NCI-H1105 (cell line): ENCODE measurements at places on chromosomes 1 and 21.

GRCh38 chr1:70017770-70018169 is 187.6 kb downstream of the LRRC40 start:
- DNase-seq = no peak

DNA sequence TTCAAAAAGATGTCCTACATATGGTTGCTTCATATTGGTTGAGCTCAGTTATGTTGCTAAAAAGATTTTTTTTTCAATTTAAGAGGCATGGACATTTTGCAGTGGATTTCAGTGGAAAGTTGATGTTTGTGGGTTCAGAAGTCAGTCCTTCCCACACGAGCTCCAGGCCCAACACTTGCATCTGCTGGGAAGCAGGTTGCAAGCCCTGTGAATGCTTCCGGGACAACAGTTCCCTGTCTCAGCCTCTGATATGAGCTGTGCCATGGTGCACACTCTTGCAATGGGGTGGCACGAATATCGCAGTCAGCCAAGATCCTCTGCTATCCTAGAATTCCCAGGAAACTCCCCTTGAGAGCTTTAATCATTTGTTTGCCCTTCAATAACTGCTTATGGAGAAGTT is 30.3 kb upstream of the ABCG1 start:
- no peak for DNase-seq

DNA sequence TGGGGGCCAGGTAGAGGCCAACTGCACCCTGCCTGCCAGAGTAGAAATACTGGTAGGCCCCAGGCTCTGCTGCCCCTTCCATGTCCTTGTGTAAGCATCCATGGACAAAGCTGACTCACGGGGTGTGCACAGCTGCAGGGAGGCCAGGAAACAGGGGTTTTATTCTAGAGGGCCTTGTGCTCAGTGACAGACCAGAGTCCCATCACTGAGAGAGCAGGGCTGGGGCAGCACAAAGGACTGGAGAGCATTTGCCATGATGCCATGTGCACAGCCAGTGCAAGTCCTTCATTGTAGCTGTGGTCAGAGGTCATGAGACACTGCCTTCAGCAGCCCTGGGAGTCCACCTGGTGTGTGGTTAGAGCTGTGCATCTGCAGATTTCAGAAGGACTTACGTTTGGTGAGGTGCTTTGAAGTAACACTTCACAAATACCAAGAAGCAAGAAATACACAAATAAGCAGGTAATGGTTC is 8.1 kb downstream of the ARF1 start:
- DNase-seq = no peak

DNA sequence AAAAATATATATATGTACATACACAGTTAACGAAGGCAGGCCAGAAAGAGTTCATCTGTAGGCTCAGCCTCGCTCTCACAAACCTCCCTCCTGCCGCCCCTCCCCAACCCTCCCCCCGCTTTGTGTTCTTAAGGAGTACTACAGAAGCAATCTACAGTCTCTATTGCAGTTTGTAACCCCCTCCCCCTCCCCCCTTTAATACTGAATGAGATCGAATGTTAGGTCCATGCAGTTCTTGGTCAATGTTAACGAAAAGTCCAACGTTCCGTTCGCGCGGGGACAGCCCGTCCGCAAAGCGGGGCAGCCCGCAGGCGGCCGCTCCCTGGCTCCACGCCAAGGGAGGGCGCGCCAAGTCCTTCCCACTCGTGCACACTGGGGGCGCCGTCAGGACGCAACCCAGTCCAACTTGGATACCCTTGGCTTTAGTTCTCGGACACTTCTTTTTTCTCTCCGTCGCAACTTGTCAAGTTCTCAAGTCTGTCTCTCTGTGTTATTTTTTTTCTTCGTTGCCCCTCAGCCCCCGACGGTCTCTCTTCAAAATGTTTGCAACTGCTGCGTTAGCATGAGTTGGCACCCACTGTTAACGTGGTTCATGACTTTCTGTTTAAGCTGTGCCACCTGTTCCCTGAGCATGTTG is 2.2 kb downstream of the JUN start:
- DNase-seq = peak; percentile 33

GRCh38 chr1:3597599-3597964 is 13.7 kb downstream of the MEGF6 start:
- DNase-seq = no peak

DNA sequence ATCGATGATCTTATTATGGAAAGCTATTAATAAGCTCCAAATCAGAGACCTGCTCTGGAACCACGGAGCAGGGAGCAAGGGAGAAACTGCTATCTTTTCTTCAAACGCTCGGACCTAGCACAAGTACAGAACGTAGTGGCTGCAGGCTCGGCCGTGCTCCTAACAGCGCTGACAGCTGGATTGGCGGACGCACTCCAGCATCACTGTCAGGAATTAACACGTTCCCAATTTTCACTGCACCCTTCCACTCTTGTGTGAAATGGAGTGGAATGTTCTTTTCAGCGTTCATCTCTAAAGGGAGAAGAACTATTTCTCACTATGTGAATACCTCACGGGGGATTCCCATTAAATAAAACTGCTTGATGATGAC is 106.9 kb downstream of the ZNF281 start:
- no peak for DNase-seq

- DNase-seq = no peak
These were observed 9.7 kb downstream of the GNG12 start for GRCh38 chr1:67823615-67824014.

GRCh38 chr1:62281922-62282555 is 37.2 kb downstream of the KANK4 start:
- no peak for DNase-seq

DNA sequence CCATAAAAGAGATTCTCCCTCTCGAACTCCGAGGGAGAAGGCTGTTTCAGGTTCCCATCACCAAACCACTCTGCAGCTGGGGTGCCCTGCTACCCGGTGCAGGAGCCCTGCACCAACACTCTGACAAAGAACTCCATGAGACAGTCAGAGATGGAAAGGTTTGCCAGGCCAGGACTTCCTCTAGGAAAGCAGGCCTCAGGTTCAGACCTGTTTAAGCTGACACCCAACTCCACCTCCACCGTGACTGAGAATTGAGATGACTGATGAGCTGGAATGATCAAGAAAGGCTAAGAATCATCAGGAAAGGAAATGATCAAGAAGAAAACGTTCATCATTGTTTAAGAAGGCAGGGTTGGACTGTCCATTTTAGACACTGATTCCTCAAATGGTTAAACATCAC is 46.2 kb upstream of the KCNE1 start:
- DNase-seq = no peak

DNA sequence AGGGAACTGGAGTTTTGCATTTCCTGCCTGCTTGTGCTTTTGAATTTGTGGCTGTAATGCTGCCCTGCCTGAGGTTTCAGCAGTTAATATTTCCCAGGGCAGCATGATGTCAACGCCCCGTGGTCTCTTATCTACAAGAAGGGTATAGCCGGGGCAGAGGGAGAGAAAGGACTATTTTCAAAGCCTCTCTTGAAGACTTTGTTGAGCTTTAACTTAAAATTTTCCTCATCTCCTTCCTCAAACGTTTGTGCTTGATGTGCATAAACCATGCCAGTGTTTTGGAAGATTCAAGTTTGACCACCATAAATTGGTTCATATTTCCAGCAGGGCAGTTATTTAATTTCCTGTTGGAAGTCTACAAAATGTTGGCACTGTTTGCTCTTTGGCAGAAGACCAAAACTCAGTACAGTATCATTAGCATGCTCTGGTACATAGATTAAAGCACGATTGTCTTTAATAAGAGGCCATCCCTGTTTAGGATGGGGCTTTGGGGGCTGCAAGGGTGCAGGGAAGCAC is 43.4 kb downstream of the ROR1 start:
- DNase-seq = peak; percentile 74

DNA sequence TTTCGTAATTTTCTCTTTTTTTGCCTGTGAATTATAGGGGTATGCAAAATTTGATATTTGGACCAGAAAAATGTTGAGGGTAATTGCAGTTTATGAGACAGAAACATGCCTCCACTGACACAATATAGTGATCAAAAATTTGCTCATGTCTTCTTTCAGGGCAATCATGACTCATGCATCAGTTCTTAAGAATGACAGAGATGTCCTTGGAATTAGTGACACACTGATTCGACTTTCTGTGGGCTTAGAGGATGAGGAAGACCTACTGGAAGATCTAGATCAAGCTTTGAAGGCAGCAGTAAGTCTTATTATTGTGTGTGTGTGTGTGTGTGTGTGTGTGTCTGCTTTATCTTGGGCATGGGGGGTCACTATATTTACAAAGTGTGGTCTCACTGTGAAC is 27.5 kb downstream of the CTH start:
- no peak for DNase-seq

DNA sequence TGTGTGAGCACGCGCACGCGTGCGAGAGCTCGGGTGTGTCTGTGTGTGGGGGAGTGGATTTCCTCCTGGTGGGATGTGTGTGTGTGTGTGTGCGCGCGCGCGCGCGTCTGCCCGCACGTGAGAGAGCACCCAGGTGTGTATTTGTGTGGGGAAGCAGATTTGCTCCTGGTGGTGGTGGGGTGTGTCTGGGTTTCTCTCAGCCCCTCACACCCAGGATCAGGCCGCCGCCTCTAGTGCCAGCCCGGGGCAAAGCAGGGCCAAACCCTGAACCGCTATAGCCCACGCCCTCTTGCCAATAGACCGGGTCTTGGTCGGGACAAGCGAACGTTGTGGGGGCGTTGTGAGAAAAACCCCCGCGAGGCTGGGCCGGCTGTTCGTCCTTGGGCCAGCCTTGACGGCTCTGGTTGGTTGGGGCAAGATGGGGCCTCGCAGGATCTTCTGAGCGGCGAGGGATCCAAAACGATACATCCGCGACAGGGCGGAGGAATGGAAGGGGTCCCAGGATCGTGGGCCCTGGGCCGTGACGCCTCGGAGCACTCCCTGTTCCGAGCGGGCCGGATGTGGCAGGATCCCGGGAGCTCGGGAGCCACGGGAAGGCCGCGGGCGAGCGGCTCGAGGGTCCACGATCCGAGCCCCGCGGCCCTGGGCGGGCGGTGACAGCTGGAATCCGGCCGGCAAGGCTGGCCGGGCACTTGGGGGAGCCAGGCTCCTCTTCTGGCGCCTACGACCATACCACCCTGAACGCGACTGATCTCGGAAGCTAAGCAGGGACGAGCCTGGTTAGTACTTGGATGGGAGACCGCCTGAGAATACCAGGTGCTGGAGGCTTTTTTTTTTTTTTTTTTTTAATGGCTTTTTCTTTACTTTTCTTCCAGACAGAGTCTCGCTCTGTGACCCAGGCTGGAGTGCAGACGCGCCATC is 68.2 kb downstream of the RNF187 start:
- DNase-seq = no peak

DNA sequence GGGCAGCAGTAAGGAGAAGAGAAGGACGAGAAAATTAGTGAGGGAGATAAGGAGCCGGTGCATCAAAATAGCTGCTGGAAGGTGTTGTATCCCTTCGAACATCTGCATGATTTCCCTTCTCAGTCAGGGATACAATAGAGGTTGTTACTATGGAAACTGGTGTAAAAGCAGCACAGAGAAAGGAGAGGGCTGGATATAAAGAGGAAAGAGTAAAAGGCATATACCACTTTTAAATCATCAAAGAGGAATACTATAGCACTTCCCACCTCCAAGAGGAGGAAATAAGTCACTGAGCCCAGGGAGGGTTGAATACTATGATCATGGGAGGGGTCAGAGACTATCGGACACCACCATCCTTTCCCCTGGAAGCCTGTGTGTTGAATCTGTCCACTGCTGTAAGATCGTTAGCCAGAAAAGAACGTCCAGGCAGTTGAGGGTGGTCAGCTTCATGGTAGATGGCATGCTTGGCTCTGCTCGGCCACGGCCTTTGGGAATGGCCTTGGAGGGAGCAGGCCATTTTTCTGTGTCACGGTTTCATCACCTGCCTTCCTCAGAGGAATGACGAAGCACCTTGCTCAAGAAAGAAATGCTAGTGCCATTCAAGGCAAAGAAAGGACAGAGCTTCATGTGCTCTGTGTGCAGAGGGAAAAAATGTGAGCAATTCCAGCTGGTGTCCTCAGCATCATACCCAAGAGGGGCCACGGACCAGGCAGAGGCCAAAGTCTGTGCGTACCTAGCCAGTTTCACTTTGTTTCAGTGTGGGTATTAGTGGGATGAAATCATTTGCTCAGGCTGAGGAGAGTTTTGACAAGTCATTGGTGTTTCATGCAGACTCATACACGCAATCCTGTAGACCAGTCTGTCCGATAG is 64.2 kb downstream of the IRF2BP2 start:
- DNase-seq = no peak

DNA sequence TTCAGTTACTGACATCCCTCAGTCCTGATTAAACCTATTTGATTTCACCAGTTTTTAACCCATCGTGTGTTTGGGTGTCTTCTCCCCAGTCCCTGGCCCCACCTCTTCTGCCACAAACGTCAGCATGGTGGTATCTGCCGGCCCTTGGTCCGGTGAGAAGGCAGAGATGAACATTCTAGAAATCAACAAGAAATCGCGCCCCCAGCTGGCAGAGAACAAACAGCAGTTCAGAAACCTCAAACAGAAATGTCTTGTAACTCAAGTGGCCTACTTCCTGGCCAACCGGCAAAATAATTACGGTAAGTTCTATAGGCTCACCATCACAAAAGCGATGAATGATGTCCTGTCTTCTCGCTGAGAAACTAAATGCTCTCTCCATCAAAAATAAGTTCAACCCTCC is 28.7 kb downstream of the NBPF3 start:
- no peak for DNase-seq

DNA sequence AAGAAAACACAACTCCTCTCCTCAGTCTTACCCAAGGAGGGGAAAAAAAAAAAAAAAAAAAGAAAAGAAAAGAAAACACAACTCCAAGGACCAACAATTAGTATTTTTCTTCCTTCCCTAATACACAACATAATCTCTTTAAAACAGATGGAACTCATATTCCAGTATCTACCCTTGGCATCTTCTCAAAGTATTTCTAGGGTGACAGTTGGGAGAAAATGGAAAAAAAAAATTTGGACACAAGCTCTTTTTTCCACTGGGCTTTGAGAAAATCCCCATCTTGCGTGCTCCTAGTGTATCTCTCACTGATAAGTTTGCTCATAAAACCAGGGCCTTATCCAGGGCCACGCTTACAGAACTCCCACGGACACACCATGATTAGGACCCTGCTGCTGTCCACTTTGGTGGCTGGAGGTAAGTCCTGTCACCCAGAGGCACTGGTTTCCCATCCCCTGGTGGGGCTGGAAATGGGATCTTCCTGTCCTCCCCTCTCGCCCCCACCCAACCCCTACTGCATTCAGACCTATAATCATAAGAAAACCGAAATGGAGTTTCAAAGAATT is at the start of gene CELA2B:
Gene CELA2B, plus strand, starts transcription at position 353 of the 563 bp plus-strand sequence. Its CDS starts 22 bp downstream, at position 375.
- no peak for DNase-seq

DNA sequence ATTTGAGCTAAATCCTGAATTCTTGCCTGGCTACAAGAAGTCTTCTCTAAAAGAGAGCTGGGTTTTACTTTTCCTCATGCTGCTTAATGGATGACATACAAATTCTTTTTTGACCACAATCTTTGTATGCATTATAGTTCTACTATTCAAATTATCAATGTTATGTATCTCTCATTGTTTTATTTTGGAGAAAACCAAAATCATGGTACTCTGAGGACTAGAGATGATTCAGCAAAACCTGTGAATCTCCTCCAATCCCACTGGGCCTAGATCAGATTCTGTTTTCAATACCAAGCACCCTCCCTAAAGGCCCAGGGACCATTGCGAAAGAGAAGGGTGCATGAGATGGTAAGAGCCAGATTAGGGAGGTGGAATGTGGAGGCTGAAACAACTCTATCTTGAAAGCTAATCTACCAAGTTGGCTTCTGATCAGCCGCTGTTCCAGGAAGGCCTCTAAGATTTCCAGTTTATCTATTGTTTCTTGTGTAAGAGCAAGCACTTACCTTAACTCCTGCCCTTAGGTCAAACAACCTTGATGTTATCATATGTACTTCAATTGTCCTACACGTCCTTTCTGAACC is 547.2 kb downstream of the PLPP3 start:
- no peak for DNase-seq

- DNase-seq = no peak
These were observed 109.8 kb upstream of the IVNS1ABP start for GRCh38 chr1:185426848-185427247.
